ENCODE measurements at places on chromosomes 6 and 20. TPM values are rescaled to one million over a fixed set of nuclear protein-coding genes. Genes with fewer than 3 reads are reported as not detected.

Gene C20orf204
- total RNA-seq: 0.32 TPM

Gene APOM
- 2.5 TPM for total RNA-seq

Gene C20orf202
- not detected for total RNA-seq

DNA sequence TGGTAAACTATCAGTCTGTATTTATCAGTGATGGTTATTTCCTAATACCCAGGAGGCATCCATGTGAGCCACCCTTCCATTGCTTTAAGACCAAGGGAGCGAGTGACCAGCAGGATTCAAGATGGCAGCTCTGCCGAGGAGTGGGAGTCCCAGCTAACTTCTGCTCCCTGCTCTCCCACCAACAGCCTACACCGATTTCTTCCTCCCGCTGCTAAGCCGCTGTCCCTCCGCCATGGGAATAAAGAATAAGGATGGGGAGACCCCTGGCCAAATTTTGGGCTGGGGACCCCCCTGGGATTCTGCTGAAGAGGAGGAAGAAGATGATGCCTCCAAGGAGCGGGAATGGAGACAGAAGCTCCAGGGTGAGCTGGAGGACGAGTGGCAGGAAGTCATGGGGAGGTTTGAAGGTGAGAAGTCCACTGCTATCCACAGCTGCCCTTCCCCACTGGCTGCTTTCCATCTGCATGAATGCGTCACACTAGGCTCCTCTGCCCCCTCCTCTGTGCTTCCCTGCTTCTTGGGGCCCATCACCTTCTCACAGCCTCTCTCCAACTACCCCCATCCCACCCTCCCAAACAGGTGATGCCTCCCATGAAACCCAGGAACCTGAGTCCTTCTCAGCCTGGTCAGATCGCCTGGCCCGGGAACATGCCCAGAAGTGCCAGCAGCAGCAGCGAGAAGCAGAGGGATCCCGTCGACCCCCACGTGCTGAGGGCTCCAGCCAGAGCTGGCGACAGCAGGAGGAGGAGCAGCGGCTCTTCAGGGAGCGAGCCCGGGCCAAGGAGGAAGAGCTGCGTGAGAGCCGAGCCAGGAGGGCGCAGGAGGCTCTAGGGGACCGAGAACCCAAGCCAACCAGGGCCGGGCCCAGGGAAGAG lies 10.3 kb downstream of the NFKBIL1 start:
- no peak for DNase-seq

GRCh38 chr6:3325210-3325609 lies 66.5 kb downstream of the PSMG4 start:
- DNase-seq: peak; percentile 6

- DNase-seq: no peak
These were observed 382.9 kb upstream of the IRAK1BP1 start for GRCh38 chr6:78484198-78485064.

GRCh38 chr6:112221981-112222852 lies 32.1 kb downstream of the LAMA4 start:
- DNase-seq: peak; percentile 88

GRCh38 chr6:36788186-36788585 lies 51.1 kb downstream of the CPNE5 start:
- no peak for DNase-seq

DNA sequence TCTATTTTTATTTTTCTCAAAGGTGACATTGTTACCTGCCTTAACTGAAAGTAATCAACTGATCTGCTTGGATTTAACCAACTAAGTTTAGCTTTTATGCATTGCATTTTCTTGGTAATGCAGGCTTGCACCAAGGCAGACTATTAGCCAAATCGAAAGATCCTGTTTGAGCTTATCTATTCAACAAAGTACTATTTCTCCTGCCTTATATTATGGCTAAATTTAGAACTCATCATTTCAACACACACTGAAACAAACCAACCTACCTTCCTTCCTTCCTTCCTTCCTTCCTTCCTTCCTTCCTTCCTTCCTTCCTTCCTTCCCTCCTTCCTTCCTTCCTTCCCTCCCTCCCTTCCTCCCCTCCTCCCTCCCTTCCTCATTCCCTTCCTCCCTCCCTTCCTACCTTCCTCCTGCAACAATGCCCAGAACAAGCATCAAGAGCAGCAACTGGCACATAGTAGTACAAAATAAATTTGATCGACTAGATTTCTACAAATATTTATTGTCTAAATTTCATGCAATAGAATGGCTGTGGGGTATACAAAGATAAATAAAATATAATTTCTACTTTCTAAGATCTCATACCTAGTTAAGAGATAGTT lies 17.0 kb upstream of the RNF182 start:
- DNase-seq: no peak

GRCh38 chr20:63220696-63221399 lies 4.9 kb upstream of the YTHDF1 start:
- no peak for DNase-seq
